RCC 7860 (cell line): ENCODE measurements at places on chromosomes 7 and 10.

DNA sequence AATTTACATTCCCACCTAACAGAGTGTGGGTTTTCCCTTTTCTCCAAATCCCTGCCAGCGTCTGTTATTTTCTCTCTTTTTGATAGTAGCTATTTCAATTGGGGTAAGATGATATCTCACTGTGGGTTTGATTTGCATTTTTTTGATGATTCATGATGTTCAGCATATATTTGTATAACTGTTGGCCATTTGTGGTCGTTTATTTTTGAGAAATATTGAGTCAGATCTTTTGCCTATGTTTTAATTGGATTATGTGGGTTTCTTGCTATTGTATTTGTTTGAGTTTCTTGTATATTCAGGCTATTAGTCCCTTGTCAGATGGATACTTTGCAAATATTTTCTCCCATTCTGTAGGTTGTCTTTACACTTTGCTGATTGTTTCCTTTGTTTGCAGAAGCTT, 193.8 kb downstream of the ABCA13 start:
- no peak for DNase-seq

GRCh38 chr10:94218493-94219183, 144.1 kb downstream of the NOC3L start:
- DNase-seq: no peak

DNA sequence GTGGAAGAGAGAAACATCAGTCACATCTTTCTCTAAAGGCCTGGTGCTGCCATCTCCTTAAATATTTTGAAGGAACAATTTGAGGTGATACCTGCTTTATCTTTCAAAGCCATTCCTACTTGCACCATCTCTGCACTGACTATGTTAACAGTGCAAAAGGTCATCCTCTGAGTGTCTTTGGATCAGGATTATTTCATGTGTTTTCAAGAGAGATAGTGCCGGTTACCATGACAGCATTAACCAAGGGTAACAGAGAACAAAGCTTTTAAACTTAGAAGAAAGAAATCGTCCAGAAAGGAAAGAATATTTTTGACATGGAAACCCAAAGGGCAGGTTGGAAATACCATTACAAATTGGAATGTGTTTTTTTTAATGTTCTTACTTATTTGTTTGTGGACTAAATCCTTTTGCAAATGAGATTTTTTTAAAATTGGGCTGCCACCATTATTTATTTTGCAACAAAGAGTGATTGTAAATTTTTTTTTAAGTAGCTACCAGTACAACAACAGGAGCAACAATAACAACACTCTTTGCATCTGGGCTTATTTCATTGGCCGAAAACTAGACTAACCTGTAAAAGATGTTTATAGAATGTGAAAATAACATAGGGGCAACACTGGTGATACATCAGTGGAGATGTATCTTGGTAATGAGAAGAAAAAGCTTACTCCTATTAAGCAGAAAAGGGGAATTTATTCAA, 234.2 kb downstream of the CREB5 start:
- DNase-seq: no peak

DNA sequence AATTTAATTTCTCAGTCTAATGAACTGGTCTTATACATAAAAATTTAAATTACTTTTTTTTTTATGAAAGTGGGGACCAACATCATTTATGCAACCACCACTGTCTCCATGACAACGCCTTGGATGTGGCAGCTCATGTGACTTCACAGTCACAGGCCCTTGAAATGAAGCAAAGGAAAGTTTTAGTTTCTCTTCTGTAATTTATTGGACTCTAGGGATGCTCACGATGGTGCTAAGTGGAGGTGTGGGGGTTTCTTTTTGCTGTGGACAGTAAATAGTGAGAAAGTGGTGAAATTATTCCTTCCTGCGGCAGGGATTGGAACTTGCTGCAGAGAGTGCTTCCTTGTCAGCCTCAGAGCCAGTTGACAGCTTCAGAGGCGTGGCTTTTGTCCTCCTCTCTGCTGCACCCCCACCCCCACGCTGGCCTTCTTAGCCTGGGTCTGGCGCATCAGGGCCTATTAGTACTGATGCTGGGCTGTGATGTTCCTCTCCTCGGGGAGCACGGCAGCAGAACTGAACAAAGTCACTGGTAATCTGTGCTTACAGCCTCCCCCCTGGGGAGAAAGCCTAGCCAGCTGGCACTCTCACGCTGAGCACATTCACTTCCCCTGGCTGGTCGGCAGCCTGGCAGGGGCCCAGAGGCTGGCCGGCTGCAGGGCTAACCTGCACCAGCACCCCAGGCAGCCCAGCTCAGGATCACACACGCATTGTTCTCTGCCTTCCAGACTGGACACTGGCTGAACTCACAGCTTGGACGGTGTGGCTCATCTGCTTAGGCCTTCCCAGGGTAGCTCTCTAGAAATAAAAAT, 517.5 kb upstream of the GALNT17 start:
- DNase-seq: peak; percentile 37

GRCh38 chr10:7410301-7410861, 453 bp downstream of the SFMBT2 start:
- no peak for DNase-seq

DNA sequence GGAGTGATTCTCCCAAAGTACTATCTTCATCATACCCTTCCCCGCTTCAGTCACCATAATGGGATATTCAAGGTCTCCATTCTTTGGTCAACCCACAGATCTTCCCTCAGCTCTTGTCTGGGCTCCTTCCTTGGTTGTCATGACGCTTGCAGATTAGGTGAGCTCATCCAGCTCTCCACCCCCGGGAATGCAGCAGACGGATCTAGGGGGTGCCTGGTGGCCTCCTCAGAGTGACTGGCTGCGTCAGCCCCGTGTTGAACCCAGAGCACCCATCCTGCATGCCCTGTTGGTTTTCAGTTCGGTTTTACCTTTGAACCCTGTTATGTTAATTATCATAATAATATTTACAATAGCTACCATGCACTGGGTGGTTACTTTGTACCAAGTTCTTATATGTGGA, 6.4 kb downstream of the NEURL1 start:
- DNase-seq: no peak

- no peak for DNase-seq
Observed at GRCh38 chr10:104067525-104067924, 18.2 kb downstream of the COL17A1 start.

- DNase-seq: no peak
Observed at GRCh38 chr7:117320523-117320922, 2.3 kb downstream of the WNT2 start.

DNA sequence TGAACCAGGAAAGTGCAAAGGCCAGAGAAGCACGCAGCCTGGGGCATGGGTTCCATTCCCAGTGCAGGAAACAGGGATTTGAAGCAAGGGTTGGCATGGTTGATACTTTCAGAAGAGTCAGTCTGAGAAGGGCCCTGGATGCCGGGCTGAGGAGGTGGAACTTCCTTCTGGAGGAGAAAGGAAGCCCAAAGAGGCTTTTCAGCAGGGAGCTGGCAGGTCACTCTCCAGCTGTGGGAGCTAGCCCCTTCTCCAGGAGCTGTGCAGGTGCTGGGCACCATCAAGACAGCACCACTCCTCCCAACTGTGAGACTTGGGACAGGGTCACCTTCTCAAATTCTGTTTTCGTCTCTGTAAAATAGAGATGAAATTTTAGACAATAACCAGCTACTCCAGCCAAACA, 169.8 kb downstream of the ZNF248 start:
- no peak for DNase-seq

- no peak for DNase-seq
Observed at GRCh38 chr10:110269374-110270318, 35.1 kb downstream of the SMNDC1 start.

DNA sequence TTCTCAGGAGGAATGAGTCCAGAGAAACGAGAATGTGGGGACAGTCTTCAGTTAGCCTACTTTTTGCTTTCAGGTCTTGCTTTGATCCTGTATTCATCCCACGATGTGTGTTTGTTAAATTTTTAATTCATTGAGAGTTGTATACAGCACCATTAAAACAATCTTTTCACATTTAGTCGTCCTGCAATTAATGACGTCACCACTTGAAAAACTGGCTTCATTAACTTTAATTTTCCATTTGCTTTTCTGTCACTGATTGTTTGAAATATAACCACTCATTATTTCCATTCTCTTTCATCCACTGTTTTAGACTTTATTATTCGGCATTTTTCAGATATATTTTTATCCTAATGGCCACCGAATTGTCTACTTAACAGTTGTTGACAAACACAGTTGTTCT, 146.9 kb downstream of the TFEC start:
- no peak for DNase-seq

GRCh38 chr7:131455546-131455945, 100.9 kb downstream of the PODXL start:
- peak; percentile 76 for DNase-seq

- no peak for DNase-seq
Observed at GRCh38 chr10:35058686-35059085, 31.5 kb downstream of the CUL2 start.

- DNase-seq: no peak
Observed at GRCh38 chr10:118272149-118272721, 69.9 kb downstream of the FAM204A start.

DNA sequence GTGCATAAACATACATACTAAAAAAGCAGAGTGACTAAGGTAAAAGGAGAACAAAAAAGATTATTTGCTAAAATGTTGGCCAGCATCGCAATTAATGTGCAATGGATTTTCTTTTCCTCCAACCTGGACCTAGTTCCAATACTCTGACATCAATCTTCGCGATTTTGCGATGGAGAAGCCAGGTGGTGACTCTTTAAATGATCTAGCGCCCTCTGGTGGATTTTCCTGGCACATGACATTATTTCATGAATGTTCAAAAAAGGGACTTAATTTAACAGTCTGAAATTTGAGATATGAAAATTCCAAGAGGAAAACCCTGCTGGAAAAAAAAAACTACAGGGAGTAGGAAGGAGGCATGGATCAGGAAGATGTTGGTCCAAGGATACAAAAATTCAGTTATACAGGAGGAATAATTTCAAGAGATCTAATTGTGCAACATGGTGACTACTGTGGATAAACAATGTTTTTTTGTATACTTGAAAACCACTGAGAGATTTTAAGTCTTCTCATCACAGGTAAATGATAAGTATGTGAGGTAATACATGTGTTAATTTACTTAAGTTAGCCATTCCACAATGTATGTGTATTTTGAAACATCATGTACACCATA, 4.3 kb upstream of the KCNMA1 start:
- peak; percentile 70 for DNase-seq

- no peak for DNase-seq
Observed at GRCh38 chr10:123398756-123399155, 244.6 kb downstream of the BUB3 start.

DNA sequence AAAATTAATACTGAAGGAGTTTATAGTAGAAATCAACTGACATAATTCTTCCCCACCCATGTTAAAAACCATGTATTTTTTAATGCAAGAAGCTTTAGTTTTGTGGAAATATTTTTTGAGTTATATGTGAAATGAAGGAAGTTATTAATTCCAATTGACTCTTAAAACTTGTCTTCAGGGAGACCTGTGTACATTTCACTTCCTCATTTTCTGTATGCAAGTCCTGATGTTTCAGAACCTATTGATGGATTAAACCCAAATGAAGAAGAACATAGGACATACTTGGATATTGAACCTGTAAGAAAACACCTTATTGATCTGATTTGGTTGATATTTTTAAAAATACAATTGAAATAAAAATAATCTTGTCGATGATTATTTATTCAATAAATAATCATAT, 33.3 kb downstream of the CD36 start:
- no peak for DNase-seq

DNA sequence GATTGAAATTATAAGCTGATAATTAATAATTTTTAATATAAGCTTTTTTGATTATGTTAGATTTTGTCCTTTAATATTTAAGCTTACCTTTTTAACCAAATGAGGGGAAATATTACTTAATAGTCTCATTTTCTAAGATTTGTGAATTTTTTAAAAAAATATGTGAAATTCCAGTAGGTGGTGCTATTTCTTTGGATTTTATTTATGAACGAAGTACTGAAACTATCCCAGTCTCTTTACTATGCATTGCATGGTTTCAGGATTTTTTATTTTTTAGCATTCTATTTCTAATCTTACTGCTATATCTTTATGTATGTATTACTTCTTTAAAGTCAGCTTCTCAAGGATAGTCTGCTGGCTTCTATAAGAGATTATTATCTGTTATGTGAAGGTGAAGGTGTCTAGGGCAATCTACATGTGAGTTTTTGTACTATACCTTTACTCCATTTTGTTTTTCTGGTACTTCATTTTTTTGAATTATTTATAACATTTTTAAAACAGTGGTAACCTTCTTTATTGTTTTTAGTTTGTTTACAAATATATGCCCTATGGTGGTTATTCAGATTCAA, 78.3 kb downstream of the ATRNL1 start:
- peak; percentile 37 for DNase-seq

GRCh38 chr10:23078114-23078513, 17.3 kb upstream of the MSRB2 start:
- no peak for DNase-seq

DNA sequence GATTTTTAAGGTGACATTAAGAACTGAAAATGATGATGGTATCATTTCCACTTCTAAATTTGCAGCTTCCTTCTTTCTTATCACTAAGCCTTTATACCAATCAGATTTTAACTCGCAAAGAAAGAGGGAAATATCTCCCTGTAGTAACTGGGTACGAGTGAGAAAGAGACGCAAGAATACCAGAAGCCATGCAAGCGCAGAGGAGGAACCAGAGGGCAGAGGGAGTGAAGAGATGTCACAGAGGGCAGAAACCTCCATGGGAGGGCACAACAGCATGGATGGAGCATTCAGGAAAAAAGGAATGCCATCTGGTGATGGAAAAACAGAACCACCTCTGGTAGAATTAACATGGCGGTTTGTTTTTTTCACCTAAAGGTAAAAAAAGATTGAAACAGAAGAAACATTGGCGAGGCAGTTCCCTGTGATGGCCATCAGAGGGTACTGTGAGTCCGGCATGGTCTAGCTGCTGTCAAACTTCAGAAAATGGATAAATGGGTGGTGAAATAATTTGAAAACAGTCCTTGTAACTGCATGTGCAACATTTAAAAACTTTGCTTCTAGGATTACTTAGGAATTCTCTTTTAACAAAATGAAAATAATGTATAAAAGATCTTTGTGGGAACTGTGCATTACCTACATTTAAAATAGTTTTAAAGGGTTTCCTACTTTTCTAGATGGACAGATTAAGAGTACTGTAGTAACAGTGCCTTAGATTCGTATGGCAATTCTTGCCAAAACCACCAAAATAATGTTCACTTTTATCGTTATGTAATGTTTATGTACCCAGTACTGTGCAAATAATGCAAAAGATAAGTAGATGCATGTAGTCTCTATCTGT, 91.8 kb downstream of the ARHGAP12 start:
- no peak for DNase-seq
